ENCODE measurements at places on chromosomes 12 and 14. TPM values are rescaled to one million over a fixed set of nuclear protein-coding genes. Genes with fewer than 3 reads are reported as not detected.
A peak's percentile ranks its signal among the peaks of the same experiment; 100 is the strongest.

DNA sequence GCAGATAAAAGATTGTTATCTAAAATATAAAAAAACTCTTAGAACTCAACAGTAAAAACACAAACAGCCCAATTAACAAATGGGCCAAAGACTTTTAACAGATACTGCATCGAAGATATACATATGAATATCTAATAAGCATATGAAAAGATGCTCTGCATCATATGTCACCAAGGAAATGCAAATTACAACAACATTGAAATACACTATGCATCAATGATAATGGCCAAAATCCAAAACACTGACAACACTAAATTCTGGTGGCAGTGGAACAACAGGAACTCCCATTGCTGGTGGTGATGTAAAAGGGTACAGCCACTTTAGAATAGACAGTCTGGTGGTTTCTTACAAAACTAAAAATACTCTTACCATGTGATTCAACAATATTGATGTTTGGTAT is 40.8 kb downstream of the KLHDC2 start:
- no peak overlapping the region for H3K27ac ChIP-seq
- no peak for DNase-seq
- no peaks in the 10 kb centered on the region for H3K4me1 ChIP-seq
- H3K36me3 ChIP-seq, result peaks cover 6% of the 10 kb centered on the region
- no peak overlapping the region for H3K4me3 ChIP-seq

- no peak overlapping the region for H3K27ac ChIP-seq
- H3K27me3 ChIP-seq, result no peaks in the 10 kb centered on the region
- H3K4me3 ChIP-seq, result no peak overlapping the region
Observed at GRCh38 chr12:97752129-97752528, 289.5 kb downstream of the RMST start.

GRCh38 chr14:34404416-34404815 is 57.6 kb downstream of the SPTSSA start:
- H3K4me3 ChIP-seq, result no peak overlapping the region
- no peaks in the 10 kb centered on the region for H3K4me1 ChIP-seq
- no peaks in the 10 kb centered on the region for H3K27me3 ChIP-seq
- DNase-seq, result no peak
- H3K36me3 ChIP-seq, result no peaks in the 10 kb centered on the region

DNA sequence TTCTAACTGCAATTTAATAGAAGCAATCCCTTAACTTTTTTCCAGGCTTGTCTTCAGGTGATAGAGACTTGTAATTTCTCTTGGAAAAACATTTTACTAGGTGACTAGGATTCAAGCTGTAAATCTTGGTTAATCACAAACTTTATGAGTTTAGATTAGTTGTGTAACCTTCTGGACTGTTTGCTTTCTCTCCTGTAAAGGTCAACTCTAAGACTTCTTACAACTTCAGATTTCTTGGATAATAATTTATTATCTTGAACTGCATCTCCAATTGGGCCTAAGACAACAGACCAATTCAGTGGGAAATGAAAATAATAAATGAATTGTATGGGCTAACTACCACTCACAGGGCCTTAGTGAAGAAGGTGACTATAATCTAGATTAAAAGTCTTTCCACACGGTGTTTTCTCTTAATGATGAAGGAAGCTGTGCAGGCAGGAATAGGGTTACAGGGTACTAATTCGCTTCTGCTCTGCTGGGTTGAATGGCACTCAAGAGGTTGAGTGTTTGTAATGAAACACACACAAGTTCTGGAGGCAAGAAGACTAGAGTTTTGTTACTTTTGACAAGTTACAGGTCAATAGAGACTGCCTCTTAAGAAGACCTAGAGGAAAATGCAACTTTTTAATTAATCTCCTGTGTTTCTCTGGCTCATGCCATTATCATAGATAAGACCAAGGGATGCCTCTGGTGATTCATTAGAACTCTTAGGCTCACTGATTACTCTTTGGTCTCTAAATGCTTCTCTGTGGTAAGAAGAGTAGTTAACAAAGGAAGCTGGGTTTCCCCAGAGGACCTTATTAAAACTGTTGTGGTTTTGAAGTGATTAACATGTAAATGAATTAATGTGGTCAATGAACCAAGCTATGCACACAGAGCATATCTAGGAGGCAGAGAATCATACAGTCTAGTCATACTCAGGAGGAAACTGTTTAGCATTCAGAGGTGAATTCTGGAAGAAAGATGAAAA is 30.0 kb upstream of the OR4E1 start:
- no peak overlapping the region for H3K27ac ChIP-seq
- no peaks in the 10 kb centered on the region for H3K36me3 ChIP-seq
- no peak for DNase-seq
- H3K4me1 ChIP-seq, result no peaks in the 10 kb centered on the region
- H3K4me3 ChIP-seq, result no peak overlapping the region

- no peak overlapping the region for H3K27ac ChIP-seq
- H3K4me1 ChIP-seq, result no peaks in the 10 kb centered on the region
- H3K27me3 ChIP-seq, result no peaks in the 10 kb centered on the region
- no peaks in the 10 kb centered on the region for H3K36me3 ChIP-seq
- no peak for DNase-seq
Observed at GRCh38 chr12:41521872-41522379, 333.8 kb downstream of the PDZRN4 start.

DNA sequence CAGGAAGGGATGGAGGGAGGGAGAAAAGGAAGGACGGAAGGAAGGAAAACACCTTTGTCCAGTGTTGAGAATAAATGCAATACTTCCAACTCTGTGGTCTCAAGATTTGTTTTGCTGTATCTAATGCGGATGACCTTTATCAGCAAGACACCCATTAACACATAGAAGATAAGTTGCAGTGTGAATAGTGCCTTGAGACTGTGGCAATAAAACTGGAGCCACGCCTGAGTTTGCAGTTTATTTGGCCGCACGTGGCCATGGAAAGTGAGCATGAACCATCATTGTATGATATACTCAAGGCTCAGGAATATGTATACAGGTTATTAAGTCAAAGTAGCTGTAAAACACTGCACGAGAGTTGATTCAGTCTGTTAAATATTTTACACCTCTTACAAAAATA is 113.6 kb upstream of the EEA1 start:
- no peak overlapping the region for H3K27ac ChIP-seq
- DNase-seq, result no peak
- no peak overlapping the region for H3K4me3 ChIP-seq
- H3K27me3 ChIP-seq, result no peaks in the 10 kb centered on the region

GRCh38 chr12:16189849-16190248 is 87.6 kb downstream of the SLC15A5 start:
- H3K4me3 ChIP-seq, result no peak overlapping the region
- H3K36me3 ChIP-seq, result no peaks in the 10 kb centered on the region
- H3K27me3 ChIP-seq, result no peaks in the 10 kb centered on the region
- H3K27ac ChIP-seq, result no peak overlapping the region
- H3K4me1 ChIP-seq, result no peaks in the 10 kb centered on the region
- no peak for DNase-seq

DNA sequence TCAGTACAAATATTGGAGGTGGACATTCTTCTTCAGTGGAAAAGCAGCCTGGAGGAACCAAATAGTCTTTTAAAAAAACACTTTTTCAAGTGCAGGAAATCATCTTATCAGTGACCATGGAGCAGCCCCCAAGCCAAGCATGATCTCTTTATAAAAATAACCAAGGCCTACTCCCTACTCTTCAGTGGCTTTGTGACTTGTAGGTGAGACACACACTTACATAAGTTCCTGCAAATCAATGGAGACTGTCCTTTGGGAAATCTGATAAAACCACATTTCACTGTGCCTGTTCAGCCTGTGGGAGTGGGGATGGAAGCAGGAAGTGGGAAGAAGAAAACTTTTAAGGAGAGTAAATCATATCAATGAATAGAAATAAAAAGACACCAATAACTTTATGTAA is 56.3 kb downstream of the MBIP start:
- no peak for DNase-seq
- no peaks in the 10 kb centered on the region for H3K27me3 ChIP-seq
- peaks cover 11% of the 10 kb centered on the region for H3K4me1 ChIP-seq

DNA sequence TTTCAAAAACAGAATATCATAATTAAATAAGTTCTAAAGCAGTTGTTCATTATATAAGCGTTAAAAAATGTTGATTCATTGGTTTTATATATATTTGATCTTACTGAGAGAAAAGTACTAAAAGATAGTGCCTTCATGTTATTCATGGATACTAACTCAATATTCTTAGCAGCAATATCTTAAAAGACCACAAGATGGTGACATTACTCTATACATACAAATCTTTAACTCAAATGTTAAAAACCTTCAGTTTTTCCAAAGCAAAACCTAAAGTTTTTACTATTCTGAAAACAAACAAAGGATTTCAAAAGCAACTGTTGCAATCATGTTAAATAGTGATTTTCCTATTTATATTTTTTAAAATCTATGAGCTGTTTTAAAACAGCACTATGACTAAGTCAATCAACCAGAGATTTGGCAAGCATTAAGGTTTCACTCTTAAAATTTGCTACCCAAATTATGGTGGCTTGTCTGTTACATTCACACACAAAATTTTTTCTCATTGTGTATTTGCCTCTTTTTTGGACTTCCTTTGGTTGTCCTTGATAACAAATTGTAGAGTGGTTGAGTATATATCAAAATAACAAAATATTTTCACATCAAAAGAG is 50.1 kb upstream of the RERGL start:
- no peak overlapping the region for H3K4me3 ChIP-seq
- no peaks in the 10 kb centered on the region for H3K4me1 ChIP-seq
- H3K27ac ChIP-seq, result no peak overlapping the region
- DNase-seq, result no peak

- H3K4me3 ChIP-seq, result no peak overlapping the region
- no peak overlapping the region for H3K27ac ChIP-seq
Observed at GRCh38 chr14:26917086-26917485, 319.3 kb upstream of the NOVA1 start.

DNA sequence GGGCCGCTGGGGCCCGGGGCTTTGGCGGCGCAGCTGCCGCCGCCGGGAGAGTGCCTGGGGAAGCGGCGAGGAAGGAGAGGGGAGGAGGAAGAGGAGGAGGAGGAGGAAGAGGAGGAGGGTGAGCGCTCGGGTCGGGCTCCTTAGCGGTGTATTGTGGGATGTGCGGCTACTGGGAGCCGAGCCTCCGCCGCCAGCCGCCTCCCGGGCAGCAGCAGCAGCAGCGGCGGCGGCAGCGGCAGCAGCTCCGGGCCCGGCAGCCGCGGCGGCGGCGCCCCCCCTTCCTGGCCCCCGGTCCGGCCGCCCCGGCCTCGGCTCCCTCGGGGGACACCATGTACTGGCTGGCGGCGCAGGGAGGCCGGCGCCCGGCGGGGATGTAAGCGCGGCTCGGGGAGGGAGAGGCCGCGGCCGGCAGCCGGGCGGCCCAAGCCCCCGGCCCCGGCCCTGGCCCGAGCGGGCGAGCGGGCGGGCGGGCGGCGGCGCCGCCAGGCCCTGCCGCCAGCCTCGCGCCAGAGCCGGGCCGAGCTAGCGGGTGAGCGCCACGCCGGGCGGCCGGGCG is at the start of gene SETD1B:
Gene SETD1B (plus strand): TSS at position 149 of the 556 bp plus-strand sequence. CDS start 729 bp downstream, outside the sequence.
- peak within 1 kb of the TSS; percentile 97 for H3K27ac ChIP-seq
- H3K4me3 ChIP-seq, result peak within 1 kb of the TSS; percentile 88
- no peak for DNase-seq
- H3K36me3 ChIP-seq, result peaks cover 15% of the 10 kb centered on the region
- no peaks in the 10 kb centered on the region for H3K27me3 ChIP-seq

DNA sequence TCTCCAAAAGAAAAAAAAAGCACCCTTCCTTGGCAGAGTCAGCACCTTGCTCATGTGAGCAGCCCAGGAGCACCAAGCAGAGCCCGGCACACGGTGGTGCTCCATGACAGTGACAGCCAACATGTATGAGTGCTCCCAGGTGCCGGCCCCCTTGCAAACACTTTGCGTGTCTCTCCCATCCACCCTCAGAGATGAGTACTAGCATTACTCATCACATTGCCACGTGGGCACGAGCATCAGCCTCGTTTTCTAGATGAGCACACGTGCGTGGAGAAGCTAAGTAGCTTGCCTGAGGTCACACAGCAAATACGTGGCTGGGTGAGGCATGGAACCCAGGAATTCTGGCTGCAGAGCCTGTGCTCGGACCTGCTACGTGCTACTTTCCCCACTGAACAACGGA is 177.9 kb upstream of the PRMT8 start:
- no peak overlapping the region for H3K27ac ChIP-seq
- no peak for DNase-seq
- no peak overlapping the region for H3K4me3 ChIP-seq
- H3K36me3 ChIP-seq, result no peaks in the 10 kb centered on the region

DNA sequence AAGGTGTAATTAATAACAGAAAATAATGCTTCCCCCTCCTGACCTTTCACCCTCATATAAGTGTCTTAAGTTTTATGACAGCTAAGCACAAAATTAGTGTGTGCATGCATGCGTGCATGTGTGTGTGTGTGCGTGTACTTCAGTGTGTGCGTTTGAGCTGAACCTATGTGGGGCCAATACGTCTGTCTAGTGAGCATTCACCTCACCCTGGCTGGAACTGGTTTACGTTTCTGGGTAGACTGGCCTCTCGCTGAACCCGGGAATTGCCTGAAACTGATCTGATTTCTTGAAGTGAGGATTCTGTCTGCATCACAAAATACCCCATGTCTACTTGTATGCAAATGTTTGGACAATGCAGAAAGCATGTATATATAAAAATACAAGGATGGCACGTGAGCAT is 68.2 kb upstream of the TBX3 start:
- no peak overlapping the region for H3K27ac ChIP-seq
- H3K36me3 ChIP-seq, result no peaks in the 10 kb centered on the region
- no peak for DNase-seq
- H3K4me1 ChIP-seq, result peaks cover 11% of the 10 kb centered on the region

DNA sequence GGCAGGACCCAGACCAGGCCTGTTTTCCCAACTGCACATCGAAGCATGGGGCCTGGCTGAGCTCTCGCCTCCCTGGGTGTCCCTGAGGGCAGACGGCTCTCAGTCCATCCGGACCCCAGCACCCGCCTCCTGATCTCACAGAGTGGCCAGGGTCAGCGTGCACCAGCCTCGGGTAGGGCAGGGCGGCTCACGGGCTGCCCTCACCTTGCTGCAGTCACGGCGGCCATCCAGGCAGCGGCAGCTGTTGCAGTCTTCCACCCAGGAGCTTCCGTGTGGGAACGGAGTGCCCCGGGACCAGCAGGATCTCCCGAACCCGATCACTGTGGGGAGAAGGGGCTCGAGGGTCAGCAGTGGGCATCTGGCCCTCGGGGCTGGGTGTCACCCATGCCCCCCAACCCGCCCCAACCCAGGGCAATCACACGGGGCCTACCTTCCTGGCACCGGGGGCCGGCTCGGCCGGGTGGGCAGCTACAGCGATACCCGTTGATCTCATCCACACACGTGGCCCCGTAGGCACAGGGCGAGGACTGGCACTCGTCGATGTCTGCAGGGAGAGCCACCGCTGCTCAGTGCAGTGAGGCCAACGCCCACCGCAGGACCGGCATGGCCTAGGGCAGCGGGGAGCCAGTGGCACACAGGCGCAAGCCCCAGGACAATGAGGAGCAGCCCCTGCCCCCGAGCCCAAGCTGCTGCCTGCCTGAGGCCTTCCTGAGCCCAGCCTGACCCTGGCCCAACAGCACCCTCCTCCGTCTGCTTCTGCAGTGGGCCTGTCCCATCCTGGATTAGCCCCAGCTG is 22.2 kb downstream of the JAG2 start:
- no peak overlapping the region for H3K27ac ChIP-seq
- no peaks in the 10 kb centered on the region for H3K4me1 ChIP-seq
- no peaks in the 10 kb centered on the region for H3K27me3 ChIP-seq
- H3K4me3 ChIP-seq, result no peak overlapping the region
- H3K36me3 ChIP-seq, result no peaks in the 10 kb centered on the region

The LAG3 gene
- polyA plus RNA-seq, result 1.1 TPM

The MEG3 gene
- 0.17 TPM for polyA plus RNA-seq

The SALL2 gene
- 356 TPM for polyA plus RNA-seq

The HNF1A gene
- not detected for polyA plus RNA-seq

The TESPA1 gene
- not detected for polyA plus RNA-seq

The CCDC198 gene
- polyA plus RNA-seq, result not detected

The PPP1R1A gene
- 6.1 TPM for polyA plus RNA-seq

The TMEM179 gene
- polyA plus RNA-seq, result 4.0 TPM

All from H1 (cell line).